ENCODE measurements at places on chromosomes 6 and 20. TPM values are rescaled to one million over a fixed set of nuclear protein-coding genes. Genes with fewer than 3 reads are reported as not detected.

DNA sequence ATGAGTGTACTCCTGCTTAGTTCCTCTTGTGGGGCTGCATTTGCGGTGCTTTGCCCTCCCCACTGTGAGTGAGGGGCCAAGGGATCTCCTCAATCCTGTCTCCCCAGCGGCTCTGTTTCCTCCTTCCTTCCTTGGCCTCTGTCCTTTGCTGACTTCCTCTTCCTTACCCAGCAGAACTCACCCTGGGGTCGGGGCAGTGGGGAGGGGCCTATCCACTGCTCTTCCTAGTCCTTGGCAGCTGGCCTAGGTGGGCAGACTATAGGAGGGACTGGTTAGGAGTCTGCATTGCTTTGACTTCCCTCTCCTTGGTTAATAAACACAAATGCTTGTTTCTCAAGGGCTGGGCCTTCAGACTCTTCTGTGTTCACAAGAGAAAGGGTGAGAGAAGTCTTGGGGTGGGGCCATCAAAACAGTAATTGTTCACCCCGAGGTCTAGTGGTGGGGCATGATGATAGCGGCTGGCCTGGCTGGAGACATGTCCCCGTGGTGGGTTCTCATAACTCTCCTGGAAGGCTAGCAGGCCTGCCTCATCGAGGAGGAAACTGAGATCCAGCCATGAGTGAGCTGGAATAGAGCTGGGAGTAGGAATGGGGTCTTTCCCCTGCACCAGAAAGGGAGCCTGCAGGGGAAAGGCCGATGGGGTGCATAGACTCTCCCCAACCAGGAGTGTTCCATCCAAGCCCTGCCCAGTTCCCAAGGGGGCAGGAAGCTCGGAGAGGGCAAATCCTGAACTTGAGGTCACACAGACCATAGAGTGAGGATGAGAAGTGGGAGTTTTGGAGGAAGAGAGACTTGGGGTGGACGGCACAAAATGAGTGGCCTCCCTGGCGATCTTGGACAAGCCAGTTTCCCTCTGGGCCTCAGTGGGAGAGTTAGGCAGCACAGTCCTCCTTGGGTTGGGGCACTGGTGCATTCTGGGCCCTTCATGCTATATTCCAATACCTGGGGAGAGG is 12.7 kb downstream of the FAM110A start:
- no peak for DNase-seq

DNA sequence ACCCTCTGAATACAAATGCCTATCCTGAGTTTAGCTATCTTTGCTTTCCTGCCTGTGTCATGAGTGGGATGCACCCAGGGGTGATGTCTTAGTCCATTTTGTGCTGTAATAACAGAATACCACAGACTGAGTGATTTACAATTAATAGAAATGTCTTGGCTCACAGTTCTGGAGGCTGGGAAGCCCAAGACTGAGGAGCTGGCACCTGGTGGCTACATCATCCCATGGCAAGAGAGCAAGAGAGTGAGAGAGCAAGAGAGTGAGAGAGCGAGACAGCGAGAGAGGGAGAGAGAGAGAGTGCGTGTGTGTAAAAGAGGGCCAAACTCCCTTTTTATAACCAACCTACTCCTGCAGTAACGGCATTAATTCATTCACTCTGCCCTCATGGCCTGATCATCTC is 76.8 kb downstream of the PRDM1 start:
- no peak for DNase-seq

SLC35F1 gene
- not detected for total RNA-seq

- no peak for DNase-seq
Observed at GRCh38 chr20:47568019-47568418, 66.3 kb downstream of the NCOA3 start.

Data from Karpas-422 (cell line).